Fibroblast of the aortic adventitia (primary cell): ENCODE measurements at places on chromosomes 4 and X. TPM values are rescaled to one million over a fixed set of nuclear protein-coding genes. Genes with fewer than 3 reads are reported as not detected.

Gene USP46
- 9.8 and 12.7 TPM in 2 replicates for total RNA-seq

DNA sequence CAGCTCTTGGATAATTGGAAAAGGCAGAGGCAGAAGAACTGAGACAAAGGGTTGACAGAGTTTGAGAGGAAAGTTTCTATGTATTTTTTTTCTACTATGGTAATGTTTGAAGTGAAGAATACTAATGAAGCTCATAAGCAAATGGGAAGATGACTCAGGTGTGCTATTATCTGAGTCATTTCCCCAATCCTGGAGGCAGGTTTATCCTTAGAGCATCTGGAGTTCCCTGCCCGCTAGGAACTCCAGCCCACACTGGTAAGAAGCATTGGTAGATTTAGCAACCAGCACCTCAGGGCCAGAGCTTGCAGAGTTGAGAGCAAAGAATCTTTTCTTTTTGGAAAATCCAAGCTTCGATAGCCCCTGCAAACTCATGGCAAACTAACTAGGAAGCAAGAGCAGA lies 55.2 kb downstream of the DOCK11 start:
- no peak for DNase-seq

DNA sequence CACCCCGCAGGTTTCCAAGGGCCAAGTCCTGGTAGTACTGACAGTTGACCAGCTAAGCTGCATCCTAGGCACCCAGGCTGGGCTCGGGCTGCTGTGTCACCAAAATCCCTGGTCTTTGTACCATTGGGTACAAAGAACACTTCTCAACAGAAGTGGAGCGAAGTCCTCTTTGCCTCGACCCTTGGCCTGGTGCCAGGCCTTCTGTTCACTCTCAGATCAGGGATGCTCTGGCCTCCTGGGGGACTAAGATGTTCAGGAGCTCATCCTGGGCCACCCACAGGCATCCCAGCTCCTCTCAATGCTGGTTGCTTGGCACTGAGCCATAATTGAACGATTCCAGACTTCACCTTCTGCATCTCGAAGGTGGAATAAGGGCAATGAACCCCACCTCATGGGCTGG lies 13.8 kb upstream of the SLC2A9 start:
- DNase-seq, result no peak

DNA sequence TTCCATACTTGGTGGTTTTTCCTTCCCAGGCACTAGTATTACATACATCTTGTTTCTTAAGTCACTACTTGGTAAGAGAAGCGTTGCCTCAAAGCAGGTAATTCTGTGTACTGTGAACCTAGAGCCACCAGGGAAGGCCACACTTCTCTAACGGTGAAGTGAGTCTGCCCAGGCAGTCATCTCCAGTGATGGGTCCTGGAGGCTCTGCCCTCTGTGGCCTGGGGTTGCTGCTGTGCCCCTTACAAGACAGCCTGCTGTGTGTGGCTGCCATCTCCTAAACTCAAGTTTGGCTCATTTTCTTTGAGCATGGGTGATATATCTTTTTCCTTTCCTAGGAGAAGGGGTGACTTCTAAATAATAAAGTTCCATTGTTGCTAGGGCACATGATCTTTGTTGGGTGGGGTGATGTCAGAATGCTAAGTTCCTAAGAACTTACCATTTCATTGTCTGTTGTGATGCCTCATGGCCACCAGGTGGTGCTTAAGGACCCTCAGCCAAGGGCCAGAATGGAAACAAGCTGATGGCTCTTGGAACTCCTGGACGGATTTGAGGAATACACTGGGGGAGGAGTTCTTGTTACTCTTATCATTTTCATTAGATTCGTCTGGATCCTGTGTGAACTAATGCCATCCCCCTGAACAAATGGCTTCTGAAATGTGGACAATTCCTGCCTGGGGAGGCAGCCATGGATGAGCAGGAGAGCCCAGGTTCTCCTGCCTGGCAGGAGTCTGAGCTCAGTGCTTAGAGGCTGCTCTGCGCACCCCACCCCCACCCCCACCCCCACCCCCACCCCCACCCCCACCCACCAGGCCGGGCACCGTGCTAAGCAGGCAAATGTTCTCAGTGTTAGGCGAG lies 41.1 kb upstream of the WDR1 start:
- peak; percentile 91 for DNase-seq

- no peak for DNase-seq
Observed at GRCh38 chr4:185411849-185412248, 13.9 kb downstream of the UFSP2 start.

DNA sequence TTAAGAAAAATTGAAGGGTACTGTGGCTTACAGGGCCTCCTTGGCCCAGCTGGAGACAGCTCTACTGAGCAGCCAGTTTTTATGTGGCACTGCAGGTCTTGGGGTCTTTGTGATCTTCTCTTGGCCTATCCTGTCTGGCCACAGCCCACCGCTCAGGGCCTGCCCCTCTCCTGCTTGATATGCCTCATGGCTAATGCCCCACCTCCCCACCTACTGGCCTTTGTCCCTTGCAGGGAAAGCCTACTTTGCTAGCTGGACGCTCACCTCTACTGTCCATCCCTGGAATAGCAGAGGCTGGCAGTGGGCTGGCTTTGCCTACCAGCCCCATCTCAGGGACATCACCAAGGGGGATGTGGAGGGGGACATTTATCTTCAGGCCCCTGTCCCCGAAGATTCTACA lies 134.1 kb downstream of the PJA1 start:
- peak; percentile 7 for DNase-seq

GRCh38 chr4:153014460-153014859 lies 78.3 kb downstream of the FHDC1 start:
- DNase-seq, result no peak

Gene WAS
- 0.09 TPM in 1 of 2 replicates, not detected in the other for total RNA-seq

GRCh38 chrX:41958861-41959260 lies 35.5 kb upstream of the CASK start:
- DNase-seq, result no peak

Gene MXRA5
- total RNA-seq, result 4.7 and 8.5 TPM in 2 replicates

GRCh38 chr4:87901422-87901992 lies 68.7 kb downstream of the MEPE start:
- DNase-seq, result peak; percentile 39

Gene TAF7L
- 0.63 and 0.98 TPM in 2 replicates for total RNA-seq

DNA sequence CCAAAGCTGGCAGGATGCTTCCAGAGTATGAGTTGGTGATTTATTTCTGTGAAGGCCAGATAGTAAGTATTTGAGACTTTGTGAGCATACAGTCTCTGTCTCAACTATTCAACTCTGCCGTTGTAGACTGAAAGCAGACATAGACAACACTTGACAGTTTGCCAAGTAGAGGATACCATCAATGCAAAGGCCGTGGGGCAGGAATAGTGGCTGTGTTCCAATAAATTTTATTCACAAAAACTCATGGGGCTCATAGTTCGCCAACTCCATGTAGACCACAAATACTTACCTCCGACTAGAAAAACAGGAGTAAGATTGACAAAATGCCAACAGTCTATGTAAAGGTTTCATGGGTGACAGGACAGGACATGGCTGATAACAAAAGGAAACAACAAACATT lies 3.7 kb upstream of the PIR start:
- DNase-seq, result no peak

DNA sequence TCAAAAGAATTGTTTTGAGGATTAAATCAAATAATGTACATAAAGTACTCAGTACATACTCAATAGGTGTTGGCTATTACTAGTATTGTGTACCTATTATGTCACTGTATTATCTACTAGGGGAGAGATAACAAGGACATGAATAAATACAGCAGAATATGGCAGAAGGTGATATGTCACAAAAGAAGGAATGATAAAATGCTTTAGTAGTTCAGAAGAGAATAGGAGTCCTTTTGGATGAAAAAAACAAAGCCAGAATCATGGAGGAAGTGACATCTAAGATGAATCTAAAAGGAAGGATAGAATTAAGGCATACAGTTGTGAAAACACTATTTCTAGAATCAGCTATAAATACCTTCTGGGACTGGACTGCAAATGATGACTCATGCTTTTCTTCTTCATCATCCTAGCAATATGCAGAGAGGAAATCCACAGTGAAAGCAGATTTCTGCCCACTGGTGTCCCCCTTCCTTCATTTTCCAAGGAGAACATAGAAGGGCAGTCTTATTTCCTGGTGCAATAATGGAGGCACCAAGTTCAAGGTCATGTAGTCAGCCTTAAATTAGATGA lies 98.7 kb downstream of the GLUD2 start:
- DNase-seq, result peak; percentile 16

Gene ERCC6L
- 9.9 TPM in 1 of 2 replicates, not detected in the other for total RNA-seq

DNA sequence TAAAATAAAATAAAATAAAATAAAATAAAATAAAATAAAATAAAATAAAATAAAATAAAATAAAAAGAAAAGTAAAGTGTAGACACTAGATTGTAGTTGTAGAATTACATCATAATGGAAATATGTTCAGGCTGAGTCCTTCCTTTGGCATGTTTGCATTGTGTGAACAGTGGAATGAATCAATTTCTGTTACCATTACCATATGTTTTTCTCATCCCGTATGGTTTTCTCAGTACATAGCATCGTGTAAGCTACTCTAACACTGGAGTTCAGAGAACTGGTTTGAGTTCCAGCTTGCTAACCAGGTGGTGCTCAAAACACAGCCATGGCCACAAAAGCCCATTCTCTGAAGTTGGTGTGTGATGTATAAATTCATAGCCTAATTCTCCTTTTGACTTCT lies 45.9 kb downstream of the USP11 start:
- DNase-seq, result peak; percentile 33

Gene GRID2
- total RNA-seq, result 0.25 and 0.63 TPM in 2 replicates

Gene NUDT11
- total RNA-seq, result 11.8 and 13.9 TPM in 2 replicates

Gene PAGE2
- total RNA-seq, result not detected in 2 replicates

DNA sequence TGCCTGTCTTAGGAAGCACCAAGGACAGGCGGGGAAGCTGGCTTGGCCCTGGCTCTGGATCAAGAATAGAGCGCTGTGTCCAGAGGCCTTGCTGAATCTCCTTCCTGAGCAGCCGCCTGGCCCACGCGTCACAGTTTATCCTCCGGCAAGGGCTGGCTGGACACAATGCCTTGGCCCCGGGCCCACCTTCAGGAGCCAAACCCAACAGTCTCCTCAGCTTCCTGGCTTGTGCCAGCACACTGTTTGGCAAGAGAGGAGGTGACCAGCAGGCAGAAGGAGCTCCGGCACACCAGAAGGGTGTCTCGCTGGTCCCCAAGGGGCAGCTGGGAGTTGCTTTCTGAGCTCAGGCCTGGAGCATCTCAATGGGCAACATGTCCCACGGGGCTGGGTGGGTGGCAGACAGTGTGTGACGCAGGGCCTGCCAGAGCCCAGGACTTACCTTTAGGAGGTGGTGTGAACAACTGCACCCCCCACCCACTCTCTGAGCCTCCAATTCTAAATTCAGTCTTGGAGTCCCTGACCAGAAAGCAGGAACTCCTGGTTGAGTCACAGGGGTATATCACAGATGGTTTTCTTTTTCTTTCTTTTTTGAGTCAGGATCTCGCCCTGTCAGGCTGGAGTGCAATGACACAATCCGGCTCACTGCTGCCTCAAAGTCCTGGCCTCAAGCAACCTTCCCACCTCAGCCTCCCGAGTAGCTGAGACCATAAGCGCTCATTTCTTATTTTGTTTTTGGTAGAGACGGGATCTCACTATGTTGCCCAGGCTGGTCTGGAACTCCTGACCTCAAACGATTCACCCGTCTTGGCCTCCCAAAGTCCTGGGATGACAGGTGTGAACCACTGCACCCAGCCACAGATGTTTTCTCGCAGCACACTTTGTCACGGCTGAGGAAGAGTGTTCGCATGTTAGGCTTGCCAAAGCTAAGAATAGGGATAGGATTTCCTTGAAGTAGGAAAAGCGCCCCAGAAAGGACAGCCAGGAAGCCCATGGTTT lies 361.2 kb downstream of the BCOR start:
- peak; percentile 94 for DNase-seq

- peak; percentile 28 for DNase-seq
Observed at GRCh38 chr4:2958446-2958845, 4.8 kb downstream of the NOP14 start.

Gene FAM9B
- not detected in 2 replicates for total RNA-seq

DNA sequence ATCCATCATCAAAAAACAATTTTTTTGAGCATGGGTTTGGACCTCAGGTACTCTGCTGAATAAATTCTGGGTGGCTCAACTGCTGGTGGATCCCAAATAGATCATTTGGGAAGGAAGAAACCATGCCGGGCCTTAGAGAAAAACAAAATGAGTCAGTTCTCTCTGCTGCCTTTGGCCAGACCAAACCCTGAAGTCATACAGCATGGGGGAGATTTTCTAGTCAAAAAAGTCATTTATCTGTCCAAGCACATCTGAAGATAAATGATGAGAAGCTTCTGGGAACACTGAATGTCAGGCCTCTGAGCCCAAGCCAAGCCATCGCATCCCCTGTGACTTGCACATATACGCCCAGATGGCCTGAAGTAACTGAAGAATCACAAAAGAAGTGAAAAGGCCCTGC lies 261.4 kb downstream of the DHX15 start:
- no peak for DNase-seq

Gene PCDH7
- 63.0 and 172 TPM in 2 replicates for total RNA-seq

DNA sequence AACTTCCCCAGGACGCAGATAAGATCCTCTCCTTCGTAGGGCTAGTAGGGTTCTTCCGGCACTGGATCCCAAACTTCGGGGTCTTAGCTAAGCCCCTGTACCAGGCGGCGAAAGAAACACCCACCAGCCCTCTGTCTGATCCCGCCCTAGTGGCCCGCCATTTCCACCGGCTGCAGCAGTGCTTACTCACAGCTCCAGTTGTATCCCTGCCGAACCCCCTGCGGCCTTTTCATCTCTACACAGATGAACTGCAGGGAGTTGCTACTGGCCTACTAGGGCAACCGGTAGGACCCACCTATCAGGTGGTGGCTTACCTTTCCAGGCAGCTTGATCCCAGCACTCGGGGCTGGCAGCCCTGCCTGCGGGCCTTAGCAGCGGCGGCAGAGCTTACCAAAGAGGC lies 961.2 kb downstream of the RPA4 start:
- no peak for DNase-seq

Gene RENBP
- 0.45 and 5.6 TPM in 2 replicates for total RNA-seq

DNA sequence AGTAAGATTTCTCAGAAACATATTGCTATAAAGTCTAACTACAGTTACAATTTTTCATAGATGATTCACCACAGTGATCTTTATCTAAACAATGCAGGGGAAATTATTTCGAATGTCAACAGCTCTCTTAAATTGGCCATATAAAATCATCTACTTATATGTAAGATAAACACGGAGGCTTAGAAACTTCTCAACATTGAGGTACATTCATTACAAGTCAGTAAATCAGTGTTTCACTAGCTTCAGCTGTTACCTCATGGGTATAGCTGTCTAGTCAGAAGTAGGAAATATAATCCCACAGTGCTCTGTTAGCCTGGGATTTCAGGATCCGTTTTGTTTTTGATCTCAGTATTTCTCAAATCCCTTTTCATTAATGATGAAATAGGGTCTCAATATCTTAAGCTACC lies 43.2 kb downstream of the PCDH7 start:
- no peak for DNase-seq
